ENCODE measurements at places on chromosomes 2 and 18. TPM values are rescaled to one million over a fixed set of nuclear protein-coding genes. Genes with fewer than 3 reads are reported as not detected.

GRCh38 chr18:56992777-56993176, 154.1 kb upstream of the BOD1L2 start:
- no peak for DNase-seq

DNA sequence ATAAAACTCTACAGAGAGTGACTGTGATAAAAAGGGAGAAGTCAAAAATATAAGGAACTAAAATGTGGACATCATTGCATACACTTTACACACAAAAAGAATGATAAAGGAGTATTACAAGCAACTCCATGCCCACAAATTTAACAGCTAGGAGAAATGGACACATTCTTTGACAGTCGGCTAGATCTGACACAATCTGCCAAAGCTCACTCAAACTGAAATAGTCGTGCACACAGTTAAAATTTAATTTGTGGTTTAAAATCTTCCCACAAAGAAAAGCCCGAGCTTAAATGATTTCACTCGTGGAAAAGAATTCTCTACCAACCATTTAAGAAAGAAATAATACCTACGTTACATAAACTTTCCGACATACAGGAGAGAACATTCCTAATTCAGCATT, 132.4 kb downstream of the ZAP70 start:
- DNase-seq = no peak

DNA sequence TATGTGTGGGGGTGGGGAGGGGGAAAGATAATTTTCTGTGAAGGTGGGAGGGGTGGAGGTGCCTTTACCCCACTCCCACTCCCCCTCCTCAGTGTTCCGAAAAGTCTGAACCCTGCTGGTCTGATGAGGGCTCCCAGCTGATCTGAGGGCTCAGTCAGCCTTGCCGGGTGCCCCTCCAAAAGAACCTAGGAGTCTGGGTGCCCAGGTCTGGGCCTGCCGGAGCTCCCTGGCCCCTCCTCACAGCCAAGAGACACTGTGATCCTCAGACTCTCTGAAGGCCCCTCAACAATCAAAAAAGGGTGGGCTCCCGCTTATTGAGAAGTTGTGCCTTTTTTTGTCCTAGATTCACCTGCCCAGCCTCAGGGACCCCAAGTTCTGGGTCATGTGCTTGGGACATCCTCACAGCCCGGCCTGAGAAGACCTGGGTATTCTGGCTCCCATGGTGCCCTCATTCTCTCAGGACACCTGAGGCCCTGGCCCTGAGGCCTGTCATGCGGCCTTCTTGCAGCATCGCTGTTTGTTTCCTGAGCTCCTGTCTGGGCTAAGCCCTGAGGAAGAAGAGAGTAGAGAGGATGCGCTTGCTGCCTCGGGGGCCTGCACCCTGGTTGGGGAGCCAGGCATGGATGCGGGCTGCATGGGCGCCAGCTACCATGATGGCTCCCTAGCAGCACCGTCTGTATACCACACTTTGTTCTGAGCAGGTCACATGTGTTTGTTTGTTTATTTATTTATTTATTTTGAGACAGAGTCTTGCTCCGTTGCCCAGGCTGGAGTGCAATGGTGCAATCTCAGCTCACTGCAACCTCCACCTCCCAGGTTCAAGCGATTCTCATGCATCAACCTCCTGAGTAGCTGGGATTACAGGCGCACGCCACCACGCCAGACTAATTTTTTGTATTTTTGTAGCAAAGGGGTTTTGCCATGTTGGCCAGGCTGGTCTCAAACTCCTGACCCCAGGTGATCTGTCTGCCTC, 44.0 kb downstream of the SDC1 start:
- no peak for DNase-seq

The TEX44 gene
- total RNA-seq = not detected

The SERPINB10 gene
- total RNA-seq = not detected
